ENCODE measurements at places on chromosomes 16 and 17.

GRCh38 chr17:52134641-52135040 is 23.9 kb downstream of the CA10 start:
- DNase-seq = no peak

GRCh38 chr16:50440531-50440930 is 71.7 kb upstream of the BRD7 start:
- no peak for DNase-seq

GRCh38 chr16:499924-500323 is 27.6 kb upstream of the CAPN15 start:
- no peak for DNase-seq

GRCh38 chr17:29109477-29110371 is 66.8 kb downstream of the PIPOX start:
- no peak for DNase-seq

DNA sequence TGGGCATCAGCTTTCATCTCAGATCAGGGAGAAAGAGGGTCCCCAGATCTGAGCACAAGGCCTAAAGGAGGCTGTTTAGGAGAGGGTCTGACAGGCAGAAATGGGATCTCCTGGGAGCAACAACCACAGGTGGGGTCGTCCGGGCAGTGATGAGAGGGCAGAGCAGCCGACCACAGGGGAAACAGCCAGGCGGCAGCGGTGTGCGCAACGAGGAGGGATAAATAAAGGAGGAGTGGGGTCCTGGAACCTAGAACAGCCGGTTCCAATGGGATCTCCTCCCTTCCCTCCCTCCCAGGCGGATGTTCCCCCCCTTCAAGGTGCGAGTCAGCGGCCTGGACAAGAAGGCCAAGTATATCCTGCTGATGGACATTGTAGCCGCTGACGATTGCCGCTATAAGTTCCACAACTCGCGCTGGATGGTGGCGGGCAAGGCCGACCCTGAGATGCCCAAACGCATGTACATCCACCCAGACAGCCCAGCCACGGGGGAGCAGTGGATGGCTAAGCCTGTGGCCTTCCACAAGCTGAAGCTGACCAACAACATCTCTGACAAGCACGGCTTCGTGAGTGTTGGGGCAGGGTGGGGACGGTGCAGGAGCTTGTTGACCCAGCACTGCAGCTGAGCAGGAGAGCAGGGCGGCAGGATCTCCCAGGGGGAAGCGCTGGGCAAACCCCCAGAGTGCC is 1.9 kb downstream of the TBX2 start:
- no peak for DNase-seq

DNA sequence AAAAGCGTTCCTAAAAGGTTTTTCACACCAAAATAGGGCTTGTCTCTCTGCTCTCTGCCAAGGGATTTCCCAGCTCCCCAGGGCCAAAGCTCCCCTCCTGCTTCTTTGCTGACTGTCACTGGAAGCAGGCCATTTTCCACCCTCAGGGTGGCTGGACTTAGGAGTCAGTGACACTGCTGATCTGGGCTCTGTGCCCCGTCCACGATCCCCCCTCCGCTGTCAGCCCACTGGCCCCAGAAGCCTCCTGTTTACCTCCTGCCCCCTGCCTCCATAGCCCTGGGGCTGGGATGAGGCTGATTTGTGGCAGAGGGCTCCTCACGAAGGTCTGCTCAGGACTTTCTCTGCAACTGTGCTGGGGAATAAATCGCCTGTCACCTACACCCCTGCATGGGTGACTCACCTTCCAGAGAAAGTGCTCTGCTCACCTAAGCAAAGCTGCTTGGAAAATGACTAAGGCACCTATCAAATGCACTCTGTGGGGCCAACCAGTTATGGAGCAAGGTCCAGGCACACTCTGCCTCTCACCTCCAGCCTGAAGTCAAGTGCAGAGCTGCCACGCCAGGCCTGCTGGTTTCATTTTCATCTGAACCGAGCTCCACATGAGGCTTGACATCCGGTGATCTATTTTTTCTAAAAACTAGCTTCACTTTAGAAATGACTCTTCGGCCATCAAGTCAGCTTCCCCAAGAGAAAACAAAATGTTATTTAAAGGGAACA is 4.9 kb downstream of the MAP3K14 start:
- no peak for DNase-seq

DNA sequence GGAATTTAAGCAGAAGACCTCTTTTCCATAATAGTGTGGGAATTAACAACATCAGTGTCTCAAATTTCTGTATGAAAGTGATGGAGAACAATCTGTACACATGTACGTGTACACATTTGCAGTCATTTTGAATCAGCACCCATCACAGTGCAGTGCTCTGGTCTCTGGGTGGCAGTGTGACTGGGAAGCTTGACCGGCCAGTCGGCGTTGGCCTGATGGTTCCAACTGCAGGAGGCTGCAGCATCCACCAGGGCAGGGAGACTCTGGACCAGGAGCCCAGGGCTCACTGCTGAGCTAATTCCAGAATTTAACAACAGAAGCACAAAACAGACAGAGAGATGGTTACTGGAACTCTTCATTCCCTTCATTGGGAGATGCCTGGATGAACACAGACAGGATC is 17.9 kb downstream of the ZC3H18 start:
- no peak for DNase-seq

- peak; percentile 74 for DNase-seq
Observed at GRCh38 chr16:28974007-28974436, 556 bp upstream of the SPNS1 start.

DNA sequence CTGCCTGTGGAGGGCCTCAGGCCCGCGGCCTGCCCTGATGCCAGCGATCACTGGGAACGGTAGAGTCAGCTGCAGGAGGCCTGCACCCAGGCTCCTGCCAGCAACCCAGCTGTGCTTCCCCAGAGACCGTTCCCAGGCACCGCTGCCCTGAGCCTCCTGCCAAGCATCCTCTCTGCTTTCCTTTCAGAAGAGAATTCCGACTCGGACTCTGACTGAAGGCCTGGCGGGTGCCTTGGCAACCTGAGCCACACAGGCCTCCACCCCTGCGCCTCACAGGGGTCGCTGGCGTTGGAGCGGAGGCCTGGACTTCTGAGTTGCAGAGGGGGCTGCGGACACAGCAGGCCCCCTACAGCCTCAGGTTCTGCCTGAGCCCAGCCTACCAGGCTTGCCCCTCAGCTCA is 7.9 kb downstream of the CMTM3 start:
- no peak for DNase-seq

GRCh38 chr16:89561142-89561883 is 831 bp downstream of the RPL13 start:
- DNase-seq = peak; percentile 32

DNA sequence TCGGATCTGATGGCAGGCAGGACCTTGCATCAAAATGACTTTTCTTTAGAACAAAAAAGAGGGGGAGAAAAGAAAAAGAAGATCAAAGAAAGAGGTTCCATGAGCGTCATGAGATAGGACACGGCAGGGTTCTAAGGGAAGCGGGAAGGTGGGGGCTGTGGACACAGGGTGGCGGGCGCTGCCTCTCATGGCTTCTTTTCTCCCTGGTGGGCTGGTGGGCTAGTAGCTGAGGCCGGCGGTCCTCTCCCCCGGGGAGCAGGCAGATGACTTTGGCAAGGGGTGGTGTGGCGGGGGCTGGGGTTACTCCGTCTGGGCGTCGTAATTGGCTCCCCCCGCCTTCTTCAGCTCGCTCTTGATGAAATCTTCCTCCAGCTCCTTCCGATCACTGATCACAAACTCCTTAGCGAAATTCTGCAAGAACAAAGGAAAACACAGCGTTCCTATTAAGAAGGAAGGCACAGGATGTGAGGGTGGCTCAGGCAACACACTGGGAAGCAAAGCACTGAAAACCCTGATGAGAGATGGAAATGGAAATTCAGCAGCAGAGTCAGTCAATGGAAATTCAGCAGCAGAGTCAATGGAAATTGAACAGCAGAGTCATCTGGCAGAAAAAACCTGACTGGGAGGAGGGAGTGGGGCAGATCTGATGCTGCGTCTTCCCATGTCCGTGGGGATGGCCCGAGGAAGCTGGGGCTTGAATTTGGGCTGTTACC is 51.2 kb downstream of the COTL1 start:
- DNase-seq = no peak

- DNase-seq = peak; percentile 55
Observed at GRCh38 chr17:75078284-75079022, 9.3 kb upstream of the SLC16A5 start.

DNA sequence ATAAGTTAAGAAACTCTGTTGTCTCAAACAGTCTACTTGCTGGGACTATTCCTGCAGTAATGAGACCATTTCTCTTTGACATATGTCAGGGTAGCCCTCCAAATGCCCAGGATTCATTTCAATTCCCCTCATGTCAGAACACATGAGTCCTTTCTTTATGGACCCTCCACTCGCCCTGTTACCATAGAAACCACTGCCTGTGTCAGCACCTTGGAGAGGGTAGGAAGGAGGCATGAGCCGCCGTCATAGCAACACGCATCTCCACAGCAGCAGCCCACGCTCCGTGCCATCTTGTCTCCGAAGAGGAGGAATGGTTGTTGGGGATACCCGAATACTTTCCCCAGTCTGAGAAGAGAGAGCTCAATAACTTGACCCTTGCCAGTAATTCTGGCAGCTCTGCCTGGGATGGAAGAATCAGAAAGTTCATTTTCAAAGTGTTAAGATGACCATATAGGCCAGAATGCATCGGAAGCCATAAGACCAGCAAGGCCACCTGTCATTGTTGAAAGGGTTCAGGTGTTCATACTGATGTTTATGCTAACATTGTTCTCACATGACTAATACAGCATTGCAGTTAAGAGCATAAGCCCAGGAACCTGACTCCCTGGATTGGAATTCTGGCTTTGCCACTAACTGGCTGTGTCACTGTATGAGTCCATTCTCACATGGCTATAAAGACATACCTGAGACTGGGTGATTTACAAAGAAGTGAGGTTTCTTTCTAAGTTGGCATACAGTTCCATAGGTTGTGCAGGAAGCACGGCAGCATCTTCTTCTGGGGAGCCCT is 141.3 kb downstream of the ABCC12 start:
- DNase-seq = peak; percentile 4

DNA sequence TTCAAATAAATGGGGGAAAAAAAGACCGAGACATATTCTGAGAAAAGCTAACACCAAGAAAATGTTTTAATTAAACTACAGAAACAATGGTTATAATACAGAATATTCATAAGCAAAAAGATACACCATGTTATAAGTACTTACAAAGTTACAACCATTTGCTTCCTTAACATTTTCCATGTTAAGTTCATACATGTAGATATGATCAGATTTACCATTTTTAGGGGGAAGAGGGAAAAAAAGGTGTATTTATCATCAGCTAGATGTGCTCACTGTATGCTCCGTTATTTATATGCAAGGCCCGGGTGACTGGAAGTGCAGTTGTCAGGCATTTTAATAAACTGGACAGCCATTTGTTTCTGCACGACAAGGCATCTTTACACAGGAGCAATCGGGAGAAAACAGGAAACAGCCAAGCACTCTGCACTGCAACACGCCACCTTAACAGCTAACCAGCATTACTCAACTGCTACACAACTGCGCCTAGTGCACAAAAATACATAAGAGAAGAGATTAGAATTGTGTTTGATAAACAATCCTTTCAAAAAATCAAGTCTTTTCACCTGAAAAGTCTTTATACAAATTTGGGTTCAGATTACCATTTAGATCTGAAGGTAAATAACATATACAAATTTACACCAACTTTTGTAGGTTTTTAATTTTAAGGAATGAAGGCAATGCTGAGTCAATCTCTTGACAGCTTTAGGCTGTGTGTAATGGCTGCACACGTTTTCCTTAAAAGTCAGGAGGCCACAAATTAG is 2.9 kb downstream of the SRSF2 start:
- peak; percentile 63 for DNase-seq

DNA sequence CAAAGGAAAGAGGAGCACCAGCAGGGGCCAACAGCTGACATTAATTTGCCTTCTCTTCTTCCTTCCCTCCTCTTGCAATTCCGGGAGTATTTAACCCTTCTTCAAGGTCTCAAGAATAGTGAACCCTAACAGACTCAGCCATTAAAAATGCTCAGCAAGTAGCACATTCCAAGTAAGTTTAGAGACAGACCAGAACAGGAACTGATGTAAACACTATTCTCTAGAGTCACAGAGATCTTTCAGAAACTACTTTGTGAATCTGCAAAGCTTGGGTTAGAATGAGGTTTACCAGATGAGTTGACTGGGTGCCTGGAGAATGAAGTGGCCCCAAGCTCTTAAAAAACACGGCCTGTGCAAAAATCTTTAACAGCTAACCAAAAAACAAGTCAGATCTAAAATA is 50.9 kb downstream of the TEX2 start:
- peak; percentile 24 for DNase-seq

DNA sequence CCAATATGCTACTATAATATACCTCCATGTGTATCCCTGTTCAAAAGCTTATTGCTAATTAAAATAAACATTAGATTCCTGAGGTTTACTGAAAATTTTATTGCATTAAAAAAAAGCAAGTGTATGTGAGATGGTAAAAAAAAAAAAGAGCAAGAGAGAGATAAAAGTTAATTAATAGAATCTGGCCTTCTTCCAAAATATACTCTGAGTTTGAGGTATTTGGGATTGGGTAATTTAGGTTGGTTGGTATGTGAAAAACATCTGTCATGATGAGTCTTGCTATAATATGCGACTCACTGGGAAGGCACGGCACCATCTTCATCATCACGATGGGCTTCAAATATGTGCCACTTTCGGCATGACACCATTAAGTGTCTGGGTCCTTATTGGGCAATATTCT is 711.1 kb upstream of the SOX9 start:
- DNase-seq = peak; percentile 53

GRCh38 chr16:4293822-4294457 is 21.1 kb upstream of the TFAP4 start:
- peak; percentile 79 for DNase-seq

DNA sequence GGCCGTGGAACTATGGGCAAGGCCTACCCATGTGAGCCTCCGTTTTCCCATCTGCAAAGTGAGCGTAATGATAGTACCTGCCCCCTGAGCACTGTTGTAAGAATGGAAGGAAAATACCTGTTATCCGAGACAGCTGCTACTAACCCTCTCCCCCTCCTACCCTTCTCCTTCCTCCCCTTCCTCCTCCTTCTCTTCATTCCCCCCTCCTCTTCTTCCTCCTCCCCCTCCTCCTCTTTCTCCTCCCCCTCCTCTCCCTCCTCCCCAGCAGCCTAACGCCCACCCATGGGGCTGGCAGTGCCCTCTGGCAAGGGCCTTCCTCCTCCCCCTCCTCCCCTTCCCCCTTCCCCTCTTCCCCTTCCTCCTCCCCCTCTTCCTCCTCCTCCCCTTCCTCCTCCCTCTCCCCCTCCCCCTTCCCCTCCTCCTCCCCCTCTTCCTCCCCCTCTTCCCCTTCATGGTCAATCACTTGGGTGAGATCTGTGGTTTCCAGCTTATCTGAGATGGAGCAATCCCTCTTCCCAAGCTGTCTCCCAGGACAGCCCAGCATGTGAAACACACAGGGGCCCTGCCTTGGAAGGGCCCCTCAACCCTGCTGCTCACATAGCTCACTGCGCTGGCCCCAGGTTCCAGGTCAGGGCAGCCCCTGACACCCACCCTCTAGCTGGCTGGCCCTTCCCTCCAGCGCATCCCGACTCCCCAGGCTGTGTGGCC is 6.4 kb downstream of the ZFPM1 start:
- DNase-seq = peak; percentile 58
